ENCODE measurements at places on chromosomes 4 and X. TPM values are rescaled to one million over a fixed set of nuclear protein-coding genes. Genes with fewer than 3 reads are reported as not detected.
A peak's percentile ranks its signal among the peaks of the same experiment; 100 is the strongest.

SPANXA2 gene
- not detected for polyA plus RNA-seq

CXCL1 gene
- 1.4 TPM for polyA plus RNA-seq

CT47B1 gene
- polyA plus RNA-seq = not detected

CPZ gene
- polyA plus RNA-seq = 1.0 TPM

CCNB3 gene
- polyA plus RNA-seq = 0.42 TPM

DUX4 gene
- not detected for polyA plus RNA-seq

MAGED4 gene
- polyA plus RNA-seq = 33.4 TPM

GRCh38 chr4:187550256-187550950 is 445.2 kb upstream of the ZFP42 start:
- peak; percentile 21 for DNase-seq

DNA sequence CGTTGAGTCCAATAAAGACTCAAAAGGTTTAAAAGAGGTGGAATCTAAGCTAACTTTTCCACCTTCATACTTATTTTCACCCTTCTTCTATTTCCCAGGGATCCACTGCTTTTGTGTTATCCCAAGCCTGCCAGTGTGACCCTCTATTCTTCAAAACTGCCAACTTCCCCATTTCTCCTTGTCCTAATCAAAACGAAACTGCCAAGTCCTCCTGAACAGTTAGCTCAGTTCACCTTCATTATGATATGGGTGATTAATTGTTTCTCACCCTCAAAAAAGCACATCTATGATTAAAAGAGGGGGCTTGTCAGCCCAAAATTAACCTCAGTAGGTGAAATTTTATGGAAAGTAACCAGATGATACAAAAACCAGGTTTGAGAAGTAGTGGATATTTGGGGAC is 108.4 kb downstream of the GUCY2F start:
- DNase-seq = no peak

GRCh38 chr4:180770265-180770664 is 1472.9 kb upstream of the TENM3 start:
- DNase-seq = no peak

GRCh38 chrX:12115377-12115776 is 22.9 kb upstream of the FRMPD4 start:
- DNase-seq = no peak

DNA sequence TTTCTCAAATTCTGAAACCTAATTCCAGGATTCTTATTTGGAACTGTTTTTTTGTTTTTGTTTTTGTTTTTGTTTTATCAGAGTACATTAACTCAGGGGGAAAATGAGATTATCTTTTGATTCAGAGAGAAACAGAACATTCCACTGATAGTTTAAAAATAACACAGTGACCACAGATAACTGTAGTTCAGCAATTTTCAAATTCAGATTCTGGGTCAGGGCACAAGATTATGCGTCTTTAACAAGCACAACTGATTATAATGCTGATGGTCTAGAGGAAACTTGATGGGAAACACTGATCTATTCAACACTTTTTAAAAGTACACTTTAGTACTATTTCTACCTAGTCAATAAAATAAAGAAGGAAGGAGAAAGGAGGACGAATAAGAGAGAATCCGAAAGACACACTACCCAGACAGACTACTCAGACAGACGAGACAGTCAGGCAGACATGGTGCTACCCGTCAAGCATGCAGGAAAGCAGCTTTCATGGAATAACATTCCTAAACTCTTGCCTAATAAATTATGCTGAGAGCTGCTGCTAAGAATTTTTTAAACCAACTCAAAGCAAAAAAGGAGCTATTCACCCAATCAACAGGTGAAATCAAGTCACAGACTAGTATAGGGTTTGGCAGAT is 59.0 kb downstream of the APBB2 start:
- DNase-seq = peak; percentile 52

DNA sequence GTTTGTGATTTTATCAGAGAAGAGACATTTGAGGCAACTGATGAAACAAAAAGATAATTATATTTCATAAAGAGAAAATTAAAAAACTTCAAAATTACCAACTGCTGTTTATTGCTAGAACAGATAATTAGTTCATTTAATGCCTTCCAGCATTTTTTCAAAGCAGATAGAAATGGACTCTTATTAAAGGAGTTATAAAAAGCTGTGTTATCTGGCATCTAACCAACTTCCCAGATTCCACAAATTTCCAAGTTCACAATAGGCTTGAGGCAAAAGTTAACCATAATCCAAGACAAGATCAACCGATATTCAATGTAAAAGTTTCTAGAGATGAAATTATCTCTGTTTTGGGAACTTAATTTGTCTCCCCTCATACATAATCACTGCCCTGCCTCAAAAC is 152.4 kb downstream of the TSPAN5 start:
- DNase-seq = no peak

DNA sequence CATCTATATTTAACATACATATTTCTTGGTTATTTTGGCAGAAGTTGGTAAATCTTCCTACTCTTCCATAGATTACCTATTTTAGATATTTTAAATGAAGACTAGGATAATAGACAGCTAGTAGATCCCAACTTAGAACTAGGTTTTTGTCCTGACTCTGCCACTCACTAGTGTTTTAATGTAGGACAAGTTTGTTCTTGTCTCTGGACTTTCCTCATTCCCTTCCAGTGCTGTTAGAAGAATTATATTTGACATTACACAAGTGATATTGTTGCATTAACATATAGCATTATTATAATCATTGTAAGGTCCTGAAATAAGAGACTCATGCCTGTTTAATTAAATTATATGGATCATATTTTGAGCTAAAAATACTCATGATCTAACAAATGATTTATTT is 24.1 kb upstream of the ALB start:
- DNase-seq = no peak

GRCh38 chr4:1614854-1615595 is 69.1 kb downstream of the FAM53A start:
- no peak for DNase-seq

GRCh38 chrX:2596045-2596444 is 95.0 kb upstream of the CD99 start:
- DNase-seq = peak; percentile 10

DNA sequence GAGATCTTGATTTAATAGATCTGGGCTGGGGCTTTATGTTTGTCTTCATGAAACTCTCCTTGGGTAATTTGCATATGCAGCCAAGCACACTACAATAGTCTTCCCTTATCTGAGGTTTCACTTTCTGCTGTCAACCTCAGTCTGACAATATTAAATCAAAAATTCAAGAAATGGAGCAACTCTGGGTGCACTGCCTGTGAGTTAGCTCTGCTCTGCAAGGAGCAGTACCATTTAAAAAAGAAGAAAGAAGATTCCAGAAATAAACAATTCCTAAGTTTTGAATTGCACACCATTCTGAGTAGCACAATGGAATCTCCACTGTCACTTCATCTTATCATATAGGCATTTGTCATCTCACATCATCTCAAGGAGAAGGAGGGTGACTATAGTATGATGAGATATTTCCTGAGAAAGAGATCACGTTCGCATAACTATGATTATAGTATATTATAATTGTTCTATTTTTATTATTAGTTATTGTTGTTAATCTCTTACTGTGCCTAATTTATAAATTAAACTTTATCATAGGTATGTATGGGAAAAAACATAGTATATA is 9.4 kb downstream of the FNIP2 start:
- no peak for DNase-seq

DNA sequence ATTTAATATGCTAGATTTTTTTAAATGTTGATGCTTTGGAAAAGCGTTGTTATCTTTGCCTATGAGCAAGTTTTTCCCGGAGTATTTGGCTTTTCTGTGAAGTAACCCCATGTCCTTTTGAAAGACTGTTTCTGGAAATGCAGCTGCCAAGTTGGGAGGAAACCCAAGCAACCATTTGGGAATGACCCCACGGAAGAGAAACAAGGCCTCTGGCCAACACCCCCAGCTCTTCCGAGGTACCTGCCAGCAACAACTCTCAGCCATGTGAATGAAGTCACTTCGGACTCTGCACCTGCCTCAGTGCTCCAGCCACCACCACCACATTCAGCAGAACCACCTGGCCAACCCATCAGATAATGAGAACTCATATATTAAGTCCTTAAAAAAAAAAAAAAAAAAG is 36.2 kb upstream of the DHRSX start:
- DNase-seq = no peak

DNA sequence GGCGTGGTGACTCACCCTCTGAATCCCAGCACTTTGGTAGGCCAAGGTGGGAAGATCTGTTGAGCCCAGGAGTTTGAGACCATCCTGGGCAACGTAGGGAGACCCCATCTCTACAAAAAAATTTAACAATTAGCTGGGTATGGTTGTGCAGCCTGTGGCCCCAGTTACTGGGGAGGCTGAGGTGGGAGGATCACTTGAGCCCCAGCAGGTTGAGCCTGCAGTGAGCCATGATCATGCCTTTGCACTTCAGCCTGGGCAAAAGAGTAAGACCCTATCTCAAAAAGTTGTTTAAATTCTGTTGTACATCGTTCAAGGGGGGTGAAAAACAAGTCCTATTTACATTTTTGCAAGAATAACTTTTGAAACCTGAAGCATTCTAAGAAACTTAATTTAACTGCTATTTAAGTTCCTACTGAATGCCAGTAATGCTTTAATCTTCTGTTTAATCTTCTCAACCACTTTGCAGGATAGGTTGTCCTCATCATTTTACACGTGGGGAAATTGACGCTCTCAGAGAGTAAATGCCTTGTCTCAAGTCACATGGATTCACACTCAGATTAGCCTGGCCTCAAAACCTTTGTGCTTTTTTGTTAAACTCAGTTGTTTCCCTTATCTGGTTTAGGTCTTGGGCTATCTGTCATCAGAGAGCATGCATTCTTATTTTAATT is 7.0 kb downstream of the STAG2 start:
- no peak for DNase-seq

Data from fibroblast of lung (primary cell).